NCI-H748 treated with DMSO at 0.1 percent for 48 hours (cell line): ENCODE measurements at places on chromosomes 11 and 22.

DNA sequence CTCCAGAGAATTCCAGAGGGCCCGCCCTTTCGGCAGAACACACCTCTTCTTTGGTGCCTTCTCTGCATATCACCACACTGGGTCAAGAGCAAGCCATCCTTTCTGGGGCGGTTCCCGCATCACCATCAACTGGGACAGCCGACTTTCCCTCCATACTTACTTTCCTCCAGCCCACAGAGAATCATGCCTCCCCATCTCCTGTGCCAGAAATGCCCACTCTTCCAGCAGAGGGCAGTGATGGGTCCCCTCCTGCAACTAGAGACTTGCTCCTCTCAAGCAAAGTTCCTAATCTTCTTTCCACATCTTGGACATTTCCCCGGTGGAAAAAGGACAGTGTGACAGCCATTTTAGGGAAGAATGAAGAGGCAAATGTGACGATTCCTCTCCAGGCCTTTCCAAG, 157.7 kb downstream of the C11orf91 start:
- peak; percentile 33 for DNase-seq

GRCh38 chr11:60122414-60123036, 34.1 kb downstream of the MS4A2 start:
- no peak for DNase-seq

GRCh38 chr11:67195971-67196456, 70.3 kb upstream of the GRK2 start:
- DNase-seq: no peak

DNA sequence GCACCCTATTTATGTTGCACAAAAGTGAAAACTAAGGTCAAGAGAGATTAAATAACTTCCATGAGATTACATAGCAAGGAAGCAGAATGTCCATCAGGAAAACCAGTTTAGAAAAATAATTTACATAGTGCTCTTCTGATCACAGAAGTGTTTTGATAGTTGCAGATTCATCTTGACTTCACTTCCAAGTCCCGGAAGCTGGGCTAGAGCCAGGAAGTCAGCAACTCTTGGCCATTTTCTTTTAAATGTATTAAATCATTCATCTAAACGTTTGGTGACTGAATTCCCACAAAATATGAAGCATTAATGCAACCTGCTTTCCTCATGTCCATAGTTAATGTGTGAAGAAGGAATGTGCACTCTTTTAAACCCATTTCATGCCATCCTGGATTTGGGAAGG, 29.7 kb downstream of the APLP2 start:
- DNase-seq: no peak

DNA sequence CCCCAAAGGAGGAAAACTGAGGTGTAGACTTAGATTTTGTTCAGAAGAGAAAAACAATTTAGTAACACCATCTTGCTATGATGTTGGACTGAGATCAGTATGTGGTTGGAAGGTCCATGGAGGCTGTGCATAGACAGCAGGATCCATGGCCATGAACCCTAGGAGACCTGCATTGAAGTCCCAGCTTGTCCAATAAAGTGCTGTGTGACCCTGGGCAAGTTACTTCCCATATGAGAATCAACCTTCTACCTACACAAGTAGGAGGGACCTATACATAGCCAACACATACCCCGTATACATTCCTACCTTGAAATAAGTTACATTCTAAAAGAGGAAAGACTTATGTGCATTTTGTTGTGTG, 27.3 kb upstream of the ZNRF3 start:
- no peak for DNase-seq

DNA sequence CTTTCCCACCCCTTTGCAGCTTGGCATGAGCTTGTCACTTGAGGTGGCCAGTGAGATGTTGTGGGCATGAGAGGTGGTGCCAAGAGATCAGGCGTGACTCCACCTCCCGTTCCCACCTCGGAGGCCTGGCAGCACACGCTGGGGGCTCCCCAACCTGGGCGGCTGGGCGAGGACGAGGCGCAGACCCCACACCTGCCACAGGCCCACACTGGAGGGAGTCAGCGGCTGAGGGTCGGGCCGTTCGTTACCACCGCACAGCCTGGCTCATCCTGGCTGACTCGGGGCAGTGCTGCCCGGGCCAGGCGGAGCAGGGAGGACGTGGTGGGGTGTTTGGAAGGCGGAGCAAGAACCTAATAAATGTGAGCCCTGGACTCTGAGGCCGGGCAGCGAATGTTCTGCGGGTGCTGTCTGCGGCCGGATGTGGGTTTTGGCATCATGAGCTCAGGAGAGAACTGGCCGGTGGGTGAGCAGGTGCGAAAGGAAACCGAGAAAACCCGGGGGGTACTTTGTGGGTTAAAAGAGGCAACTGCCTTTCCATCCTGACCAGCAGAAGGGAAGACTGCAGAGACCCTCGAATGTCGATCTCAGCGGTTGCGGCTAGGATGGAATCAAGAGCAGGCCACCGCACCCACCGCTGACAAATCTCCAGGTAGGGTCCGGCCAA, 10.2 kb upstream of the IFITM3 start:
- no peak for DNase-seq

DNA sequence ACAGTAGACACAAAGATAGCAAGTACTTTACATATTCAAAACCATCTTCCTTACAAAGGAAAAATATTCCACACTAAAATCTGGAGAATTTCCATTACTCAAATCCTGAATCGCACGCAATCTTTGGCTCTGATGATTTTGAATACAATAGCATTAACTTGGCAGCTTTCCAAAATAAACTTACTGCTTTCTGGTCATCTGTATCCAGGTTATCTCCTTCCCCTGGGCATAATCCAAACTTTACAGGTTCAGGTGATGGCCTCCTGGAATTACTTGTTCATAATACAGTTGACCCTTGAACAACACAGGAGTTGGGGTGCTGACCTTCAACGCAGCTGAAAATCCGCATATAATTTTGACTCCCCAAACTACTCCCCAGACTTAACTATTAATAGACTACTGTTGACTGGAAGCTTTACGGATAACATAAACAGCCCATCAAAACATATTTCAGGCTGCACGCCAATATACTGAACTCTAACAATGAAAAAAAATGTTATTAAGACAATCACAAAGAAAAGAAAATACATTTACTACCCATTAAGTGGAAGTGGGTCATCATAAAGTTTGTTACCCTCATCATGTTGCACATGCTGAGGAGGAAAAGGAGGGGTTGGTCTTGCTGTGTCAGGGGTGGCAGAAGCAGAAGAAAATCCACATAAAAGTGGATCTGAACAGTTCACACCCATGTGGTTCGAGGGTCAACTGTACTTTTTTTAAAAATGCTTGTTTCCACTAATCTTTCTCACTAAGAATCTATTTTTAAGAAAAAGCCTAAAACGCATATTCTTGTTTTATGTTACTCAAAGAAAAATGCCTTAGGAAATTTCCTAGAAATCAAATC, 6.5 kb downstream of the MTMR2 start:
- DNase-seq: peak; percentile 65

- no peak for DNase-seq
These were observed 209.1 kb downstream of the BUD13 start for GRCh38 chr11:116563712-116564047.

DNA sequence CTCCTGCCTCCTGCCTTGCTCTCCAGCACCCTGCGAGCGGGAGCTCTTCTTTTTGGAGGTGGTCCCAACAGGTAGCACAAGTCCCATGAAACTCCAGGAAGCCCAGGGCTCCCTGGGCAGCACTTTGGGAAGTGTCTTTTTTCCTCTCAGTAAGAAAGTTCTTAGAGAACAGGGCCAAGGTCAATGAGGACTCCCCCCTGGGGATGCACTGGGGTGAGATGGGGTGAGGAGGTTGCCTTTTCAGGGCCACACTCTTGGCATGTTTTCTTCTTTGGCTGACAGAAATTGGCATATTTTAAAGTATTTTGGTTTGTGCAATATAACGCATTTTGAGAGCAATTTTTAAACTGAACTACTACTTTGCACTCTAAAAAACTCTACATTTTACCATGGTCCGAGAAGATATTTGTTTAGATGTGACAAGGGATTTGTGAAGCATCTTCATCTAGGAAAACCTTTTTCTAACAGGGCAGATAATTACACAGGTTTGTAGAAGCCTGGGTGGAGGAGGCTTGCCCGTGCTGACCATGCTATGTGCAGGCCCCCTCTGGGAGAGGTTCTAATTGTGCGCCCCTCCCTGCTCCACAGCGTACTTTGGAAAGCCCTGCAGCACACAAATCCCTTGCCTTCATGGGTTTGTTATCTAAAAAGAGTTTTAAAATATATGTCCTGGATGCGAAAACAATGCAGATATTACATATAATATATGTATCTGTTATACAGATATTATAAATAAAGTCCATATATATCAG, 140.4 kb downstream of the WNT7B start:
- no peak for DNase-seq
